ENCODE measurements at places on chromosomes 12 and 14. TPM values are rescaled to one million over a fixed set of nuclear protein-coding genes. Genes with fewer than 3 reads are reported as not detected.

Gene CCDC198
- total RNA-seq = not detected

Gene GPR84
- total RNA-seq = 0.22 TPM

Gene TSPAN19
- total RNA-seq = not detected

Gene RFX4
- total RNA-seq = 0.58 TPM

Gene HPD
- 0.59 TPM for total RNA-seq

Gene PDE3A
- 18.7 TPM for total RNA-seq

Gene TAS2R8
- total RNA-seq = 0.43 TPM

Gene ARG2
- 2.4 TPM for total RNA-seq

Gene PTPRB
- total RNA-seq = 0.33 TPM

Gene TMPRSS12
- 0.13 TPM for total RNA-seq

Gene CD163L1
- 1.7 TPM for total RNA-seq

Gene VWF
- total RNA-seq = 1.6 TPM

Gene PYGL
- 2.3 TPM for total RNA-seq

Gene MYL2
- total RNA-seq = 0.62 TPM
